Fibroblast of the aortic adventitia (primary cell): ENCODE measurements at places on chromosomes 16 and 17. TPM values are rescaled to one million over a fixed set of nuclear protein-coding genes. Genes with fewer than 3 reads are reported as not detected.

DNA sequence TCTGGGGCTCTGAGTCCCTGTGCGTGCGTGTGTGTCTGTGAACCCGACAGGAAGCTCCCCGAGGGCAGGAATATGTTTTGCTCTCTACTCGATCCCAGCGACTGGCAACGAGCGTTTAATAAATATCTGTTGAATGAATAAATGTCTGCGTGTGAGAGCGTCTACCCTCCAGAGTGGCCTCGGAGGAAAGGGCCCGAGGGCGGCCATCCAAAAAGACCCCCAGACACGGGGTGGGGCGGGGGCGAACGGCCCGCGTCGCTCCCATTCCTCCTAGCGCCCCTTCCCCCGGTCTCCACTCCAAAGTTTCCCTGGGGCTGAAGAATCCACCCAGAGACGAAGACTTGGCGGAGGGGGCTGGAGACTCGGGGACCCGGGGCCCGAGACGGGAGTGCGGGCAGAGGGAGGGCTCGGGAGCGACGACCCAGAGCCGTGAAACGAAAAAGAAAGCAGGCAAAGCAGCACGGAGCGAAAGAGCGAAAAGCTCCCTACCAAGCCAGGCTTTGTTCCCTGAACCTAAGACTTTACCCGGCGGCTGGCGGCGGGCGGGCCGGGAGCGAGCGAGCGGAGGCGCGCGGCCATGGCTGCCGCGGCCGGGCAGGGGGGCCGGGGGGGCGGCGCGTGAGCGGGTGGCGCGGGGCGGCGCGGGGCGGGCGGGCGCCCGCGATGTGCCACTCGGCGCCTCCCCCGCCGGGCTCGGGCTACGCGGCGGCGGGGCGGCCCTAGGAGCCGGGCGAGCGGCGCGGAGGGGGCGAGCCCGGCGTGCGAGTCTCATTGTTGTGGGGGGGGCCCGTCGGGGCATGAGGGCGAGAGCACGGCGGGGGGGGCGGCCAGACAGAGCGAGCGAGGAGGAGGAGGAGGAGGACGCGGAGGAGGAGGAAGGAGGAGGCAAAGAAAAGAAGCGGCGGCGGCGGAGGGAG lies at the start of gene MLLT6:
TSS of gene MLLT6 (plus strand) at position 668 of the 917 bp plus-strand sequence. CDS start 360 bp downstream, outside the sequence.
- DNase-seq, result peak; percentile 76

GRCh38 chr17:29825604-29826003 lies 104.4 kb downstream of the SSH2 start:
- DNase-seq, result no peak

The RND2 gene
- 0.45 and 0.98 TPM in 2 replicates for total RNA-seq

The AGRP gene
- not detected in 2 replicates for total RNA-seq

DNA sequence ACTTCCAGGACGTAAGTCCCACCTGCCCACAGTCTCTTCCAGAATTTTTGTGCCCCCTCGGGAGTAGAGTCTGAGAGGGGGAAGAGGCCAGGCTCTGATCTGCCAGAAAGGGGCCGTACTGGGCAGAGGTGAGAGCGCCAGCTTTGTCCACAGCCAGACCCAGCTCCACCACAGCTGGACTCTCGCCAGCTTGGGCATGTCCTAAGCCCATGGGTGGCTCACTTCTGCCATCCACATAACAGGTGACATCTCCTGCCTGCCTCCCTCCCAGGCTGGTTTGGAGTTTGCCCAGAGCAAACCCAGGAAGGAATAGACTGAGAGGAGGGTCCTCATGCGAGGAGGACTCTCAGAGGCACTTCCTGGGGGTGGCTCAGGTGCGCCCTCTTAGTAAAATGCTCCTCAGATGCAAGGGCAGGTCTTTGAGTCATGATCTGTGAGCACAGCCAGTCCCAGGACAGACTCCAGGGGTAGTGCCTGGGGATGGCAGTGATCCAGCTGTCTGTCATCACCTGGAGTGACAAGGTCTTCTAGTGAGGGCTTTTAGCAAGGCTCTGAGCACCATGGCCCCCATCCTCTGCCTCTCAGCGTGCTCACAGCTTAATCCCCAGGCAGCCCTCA lies 89.2 kb downstream of the AMFR start:
- no peak for DNase-seq

GRCh38 chr17:48628649-48629410 lies 2.7 kb upstream of the HOXB9 start:
- DNase-seq, result no peak

DNA sequence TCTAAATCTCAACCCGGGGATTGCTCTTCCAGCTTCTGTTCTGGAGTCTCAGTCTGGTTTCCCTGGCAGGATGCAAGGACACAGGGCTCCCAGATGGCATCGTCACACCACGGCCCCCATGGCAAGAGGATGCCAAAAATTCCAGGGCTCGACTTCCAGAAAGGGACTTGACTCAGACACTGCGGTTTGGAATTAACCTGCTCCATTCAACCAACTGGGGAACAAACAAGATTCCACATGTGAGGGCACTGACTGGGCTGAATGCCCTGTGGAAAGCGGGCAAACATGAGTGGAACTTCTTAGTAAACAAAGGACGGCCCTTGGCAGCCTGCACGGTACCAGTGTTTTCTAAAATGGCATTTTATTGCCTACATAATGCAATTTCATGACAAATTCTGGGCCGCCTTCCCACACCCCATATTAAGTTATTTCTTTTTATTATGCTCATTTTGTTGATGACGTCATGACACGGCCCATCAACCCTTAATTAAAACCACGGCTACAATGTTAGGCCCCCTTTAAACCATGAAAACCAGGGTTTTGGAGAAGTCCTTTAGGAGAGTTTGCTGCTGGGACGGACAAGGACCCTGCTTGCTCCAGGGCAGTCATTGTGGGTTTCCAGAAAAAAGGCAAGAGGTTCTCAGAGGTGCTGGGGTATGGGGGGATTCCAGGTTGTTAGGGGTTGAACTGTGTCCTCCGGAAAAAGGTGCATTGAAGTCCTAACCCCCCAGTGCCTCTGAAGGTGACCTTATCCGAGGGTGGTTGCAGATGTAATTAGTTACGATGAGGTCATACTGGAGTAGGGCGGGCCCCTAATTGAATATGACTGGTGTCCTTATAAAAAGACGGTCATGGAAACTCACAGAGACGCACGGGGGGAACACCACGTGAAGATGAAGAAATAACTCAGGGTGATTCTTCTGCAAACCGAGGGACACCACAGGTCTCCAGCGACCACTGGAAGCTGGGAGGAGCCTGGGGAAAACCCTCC lies 205.6 kb downstream of the FOXL1 start:
- no peak for DNase-seq

The HSD17B2 gene
- total RNA-seq, result 0.09 TPM in 1 of 2 replicates, not detected in the other
